CD4-positive, alpha-beta T cell treated with Interleukin-6 at 100 ng/mL for 8 hours (primary cell): ENCODE measurements at places on chromosomes 5 and 9.

- no peak for DNase-seq
Measured at GRCh38 chr9:91162311-91162710, 199.4 kb downstream of the AUH start.

GRCh38 chr9:123314617-123315016 lies 41.4 kb upstream of the CRB2 start:
- no peak for DNase-seq

DNA sequence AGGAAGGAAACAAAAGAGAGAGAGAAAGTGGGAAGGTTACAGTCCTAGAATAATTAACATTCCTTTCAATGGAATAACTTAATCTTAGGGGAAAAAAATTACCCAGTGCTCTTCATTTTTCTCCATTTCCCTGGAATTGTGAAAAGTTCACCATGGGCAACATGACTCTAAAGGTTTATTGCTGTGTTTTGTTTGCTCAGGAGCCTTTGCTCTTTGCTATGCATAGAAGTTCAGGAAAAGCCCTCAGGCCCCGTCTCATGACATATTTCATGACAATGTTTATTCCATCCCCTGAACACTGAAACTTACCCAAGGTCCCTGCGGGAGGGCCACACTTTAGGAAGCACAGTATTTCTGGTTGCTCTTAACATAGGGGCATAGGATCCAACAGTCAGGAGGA lies 9.8 kb upstream of the CTSL start:
- no peak for DNase-seq

GRCh38 chr5:178533136-178533535 lies 57.1 kb downstream of the COL23A1 start:
- DNase-seq = no peak

DNA sequence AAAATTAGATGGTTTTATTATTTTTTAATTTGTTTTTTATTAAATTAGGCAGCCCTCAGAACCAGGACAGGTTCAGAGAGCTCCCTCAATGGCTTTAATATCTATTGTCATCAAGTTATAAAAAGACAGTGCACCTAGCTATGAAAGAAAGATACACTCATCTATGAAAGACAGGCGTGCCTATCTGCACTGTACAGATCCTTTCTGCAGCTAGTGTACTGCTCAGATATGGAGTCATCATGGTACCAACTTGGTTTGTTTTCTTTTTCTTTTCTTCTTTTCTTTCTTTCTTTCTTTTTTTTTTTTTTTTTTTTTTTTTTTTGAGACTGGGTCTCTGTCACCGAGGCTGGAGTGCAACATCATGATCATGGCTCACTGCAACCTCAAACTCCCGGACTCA lies 54.8 kb upstream of the GPBP1 start:
- DNase-seq = no peak
